Cortex of kidney (tissue), 1 donor: ENCODE measurements at places on chromosomes 12 and 14.

GRCh38 chr12:65659681-65660080, 164.6 kb upstream of the HMGA2 start:
- no peak for DNase-seq

DNA sequence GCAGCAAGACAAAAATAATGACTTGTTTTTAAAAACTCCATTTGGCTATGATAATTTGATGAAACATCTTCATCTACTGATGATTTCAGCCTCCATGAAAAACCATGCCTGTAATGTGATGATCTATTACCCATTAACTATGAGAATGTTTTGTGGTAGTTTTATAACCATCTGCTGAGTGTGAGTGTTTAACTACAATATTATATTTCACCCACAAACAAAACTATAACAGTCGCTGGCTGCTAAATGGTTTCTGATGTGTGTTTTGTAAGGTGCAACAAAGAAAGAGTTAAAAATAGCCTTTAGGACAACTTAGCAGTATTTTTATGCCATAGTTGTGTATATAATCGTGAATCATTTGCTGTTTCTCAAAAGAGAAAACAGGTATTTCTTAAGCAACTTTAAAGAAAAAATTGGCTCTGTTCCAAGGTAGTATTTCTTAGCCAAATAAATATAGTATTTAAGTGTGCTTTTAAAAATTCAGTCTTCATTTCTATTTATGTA, 4.9 kb downstream of the PTHLH start:
- DNase-seq = no peak

- DNase-seq = no peak
These were observed 43.2 kb downstream of the MLXIP start for GRCh38 chr12:122121745-122122144.

DNA sequence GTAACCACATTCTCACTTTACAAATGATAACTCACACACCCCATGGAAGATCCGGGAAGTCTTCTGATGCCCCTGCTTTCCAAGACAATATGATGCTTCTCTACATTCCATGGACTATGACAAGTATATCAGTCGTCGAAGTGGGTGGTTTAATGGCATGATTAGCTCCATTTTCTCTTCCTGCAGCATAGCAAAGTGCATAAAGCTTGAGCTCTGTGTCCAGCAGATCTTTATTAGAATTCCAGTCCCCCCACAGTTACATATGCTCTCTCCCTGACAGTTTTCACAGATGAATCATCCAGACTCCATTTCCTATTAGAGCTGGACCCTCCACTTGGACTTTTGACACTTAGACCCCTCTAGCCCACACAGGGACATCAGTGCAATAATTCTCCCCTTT, 174.9 kb downstream of the BCAT1 start:
- DNase-seq = no peak

GRCh38 chr14:69464829-69465228, 19.7 kb upstream of the PLEKHD1 start:
- DNase-seq = no peak

- no peak for DNase-seq
These were observed 81.7 kb downstream of the PRKAB1 start for GRCh38 chr12:119749666-119750065.

GRCh38 chr12:49015196-49015595, 3.4 kb downstream of the PRKAG1 start:
- no peak for DNase-seq

DNA sequence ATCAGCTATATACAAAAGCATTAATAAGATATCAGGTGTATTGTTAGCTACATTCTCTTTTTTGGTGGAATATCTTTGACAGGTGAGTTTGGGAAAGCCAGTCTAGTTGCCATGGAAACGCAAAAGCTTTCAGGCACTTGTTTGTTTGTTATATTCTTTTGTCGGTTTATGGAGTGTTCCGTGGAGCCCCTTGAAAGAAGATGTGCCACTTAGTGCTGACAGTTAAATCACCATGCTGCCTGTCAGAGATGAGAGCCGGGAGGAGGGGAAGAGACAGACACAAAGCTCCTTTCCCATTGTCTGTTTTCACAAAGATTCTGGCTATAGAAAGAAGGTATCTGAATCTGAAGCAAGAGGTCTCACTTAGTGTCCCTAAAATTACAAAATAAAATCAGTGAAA, 170.8 kb downstream of the SNAPC1 start:
- DNase-seq = no peak

- no peak for DNase-seq
These were observed 302.8 kb downstream of the FSCB start for GRCh38 chr14:44204061-44204835.

DNA sequence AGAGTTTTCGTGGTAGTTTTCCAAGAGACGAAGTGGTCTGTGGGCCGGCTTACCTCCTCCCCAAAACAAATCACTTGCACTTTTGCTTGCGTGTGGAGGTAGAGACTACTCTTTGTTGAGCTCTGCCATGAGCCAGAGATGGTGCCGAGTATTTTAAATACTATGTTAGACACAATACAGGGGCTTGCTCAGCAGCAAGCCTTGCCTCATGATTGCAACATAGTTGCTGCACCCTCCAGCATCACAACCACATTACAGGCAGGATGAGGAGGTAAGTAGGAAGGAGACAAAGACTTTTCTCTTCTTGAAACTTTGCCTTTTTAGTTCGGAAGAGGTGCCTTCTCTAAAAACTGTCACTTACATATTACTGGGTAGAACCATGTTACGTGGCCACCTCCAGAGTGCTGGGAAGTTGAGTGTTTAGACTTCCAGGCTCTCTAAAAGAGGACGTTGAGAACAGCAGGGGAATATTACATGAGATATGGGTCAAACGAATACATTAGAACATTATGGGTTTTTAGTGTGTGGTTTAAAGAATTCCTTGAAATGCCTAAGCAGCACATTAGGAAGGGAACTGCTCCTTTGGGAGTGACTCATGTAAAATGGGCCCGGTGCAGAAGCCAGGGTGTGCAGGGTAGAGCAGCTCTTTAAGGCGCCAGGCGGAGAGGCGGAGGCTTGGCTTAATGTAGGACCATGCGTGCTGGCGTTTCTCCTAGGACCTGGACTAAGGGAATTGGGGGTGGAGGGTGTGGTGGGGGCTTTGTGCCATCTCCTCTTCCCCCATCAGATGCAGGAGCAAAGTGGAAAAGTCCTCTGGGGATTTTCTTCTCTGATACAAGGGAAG, 110.6 kb upstream of the PRMT8 start:
- DNase-seq = no peak

DNA sequence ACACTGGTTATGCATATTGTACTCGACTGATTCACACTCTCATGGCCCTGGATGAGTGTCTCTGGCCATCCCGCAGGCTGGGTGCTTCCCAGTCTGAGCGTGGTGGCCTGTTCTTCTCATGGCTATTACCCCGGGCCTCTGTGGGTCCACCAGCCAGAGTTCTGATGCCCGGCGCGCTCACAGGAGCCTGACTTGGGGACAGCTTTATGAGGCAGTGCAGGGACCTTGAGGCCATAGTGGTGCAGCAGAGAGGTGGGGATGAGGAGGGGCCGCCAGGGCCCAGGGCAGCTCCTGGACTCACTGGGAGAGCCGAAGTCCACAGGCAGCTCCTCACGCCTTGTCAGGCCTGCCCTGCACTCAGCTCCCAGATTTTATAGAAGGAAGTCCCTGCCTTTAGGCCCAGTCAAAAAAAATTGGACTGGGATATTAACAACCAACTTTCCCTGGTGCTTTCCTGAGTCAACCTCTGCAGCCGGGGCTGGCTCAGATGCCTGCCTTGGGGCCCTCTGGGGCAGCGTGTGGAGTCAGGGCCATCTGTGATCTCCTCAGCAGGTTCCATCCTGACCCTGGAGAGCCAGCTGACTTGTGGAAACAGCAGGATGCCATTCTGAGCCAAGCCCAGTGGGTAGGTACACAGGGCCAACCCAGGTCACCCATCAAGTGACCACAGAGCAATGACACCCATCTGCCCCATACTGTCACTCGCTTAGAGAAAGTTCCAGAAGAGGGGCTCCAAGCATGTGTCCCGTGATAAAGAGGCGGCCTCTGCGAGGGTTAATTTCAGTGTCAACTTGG, 89.4 kb upstream of the DIO3 start:
- no peak for DNase-seq

DNA sequence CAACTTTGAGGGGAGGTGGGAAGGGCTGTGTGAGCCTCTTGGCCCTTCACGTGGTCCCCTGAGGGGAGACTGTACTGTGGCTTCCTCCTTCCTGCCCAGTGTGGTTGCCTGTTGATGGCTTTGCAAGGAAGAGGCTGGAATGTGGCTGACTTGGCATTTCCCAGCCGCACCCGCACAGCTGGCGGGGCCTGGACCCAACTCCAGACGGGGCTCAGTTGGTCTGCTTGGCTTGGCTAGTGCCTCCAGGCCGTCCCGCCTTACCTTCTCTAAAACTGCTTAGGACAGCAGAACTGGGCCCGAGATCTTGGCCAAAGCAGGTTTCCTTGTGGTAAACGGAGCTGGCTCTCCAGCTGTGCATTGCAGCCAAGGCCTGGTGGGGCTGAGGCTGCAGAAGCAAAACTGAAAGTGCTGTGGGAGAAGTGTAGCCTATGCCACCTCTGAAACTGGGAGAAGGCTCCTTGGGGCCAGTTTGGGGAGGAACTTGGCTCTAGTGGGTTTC, 139.5 kb downstream of the SMOC1 start:
- no peak for DNase-seq

- DNase-seq = no peak
These were observed 7.3 kb downstream of the JAG2 start for GRCh38 chr14:105161309-105161708.

GRCh38 chr12:53816360-53817020, 64.7 kb upstream of the CISTR start:
- DNase-seq = no peak

GRCh38 chr14:61050417-61050816, 69.4 kb downstream of the SLC38A6 start:
- DNase-seq = no peak

DNA sequence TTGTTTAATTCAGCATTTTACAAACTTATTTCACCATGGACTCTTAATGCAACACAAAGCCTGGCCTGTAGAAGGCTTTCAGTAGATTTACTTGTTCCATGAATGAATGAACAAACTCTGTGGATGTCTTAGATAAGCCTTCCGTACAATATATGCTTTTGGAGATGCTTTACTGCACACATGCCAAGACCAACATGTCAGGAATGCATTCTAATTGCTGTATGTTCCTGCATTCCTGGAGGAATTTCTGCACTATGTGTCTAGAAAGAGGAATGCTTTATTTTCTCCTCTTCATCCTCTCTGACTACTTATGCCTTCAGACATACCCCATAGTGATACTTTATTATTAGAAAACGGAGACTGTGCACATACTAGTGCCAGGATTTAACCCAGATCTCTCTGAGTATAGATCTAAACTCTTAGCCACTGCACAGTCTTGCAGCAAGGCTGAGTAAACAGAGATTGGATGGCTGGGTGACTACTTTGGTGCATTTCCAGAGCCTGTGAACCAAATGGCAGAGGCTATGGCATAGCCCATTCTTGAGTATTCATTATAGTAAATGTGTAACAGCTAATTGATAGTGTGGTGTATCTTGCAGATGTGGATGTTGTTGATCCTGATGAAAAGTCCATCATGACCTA, 108.2 kb downstream of the SYNE2 start:
- DNase-seq = no peak

GRCh38 chr12:124694250-124694649, 126.8 kb upstream of the NCOR2 start:
- DNase-seq = no peak

DNA sequence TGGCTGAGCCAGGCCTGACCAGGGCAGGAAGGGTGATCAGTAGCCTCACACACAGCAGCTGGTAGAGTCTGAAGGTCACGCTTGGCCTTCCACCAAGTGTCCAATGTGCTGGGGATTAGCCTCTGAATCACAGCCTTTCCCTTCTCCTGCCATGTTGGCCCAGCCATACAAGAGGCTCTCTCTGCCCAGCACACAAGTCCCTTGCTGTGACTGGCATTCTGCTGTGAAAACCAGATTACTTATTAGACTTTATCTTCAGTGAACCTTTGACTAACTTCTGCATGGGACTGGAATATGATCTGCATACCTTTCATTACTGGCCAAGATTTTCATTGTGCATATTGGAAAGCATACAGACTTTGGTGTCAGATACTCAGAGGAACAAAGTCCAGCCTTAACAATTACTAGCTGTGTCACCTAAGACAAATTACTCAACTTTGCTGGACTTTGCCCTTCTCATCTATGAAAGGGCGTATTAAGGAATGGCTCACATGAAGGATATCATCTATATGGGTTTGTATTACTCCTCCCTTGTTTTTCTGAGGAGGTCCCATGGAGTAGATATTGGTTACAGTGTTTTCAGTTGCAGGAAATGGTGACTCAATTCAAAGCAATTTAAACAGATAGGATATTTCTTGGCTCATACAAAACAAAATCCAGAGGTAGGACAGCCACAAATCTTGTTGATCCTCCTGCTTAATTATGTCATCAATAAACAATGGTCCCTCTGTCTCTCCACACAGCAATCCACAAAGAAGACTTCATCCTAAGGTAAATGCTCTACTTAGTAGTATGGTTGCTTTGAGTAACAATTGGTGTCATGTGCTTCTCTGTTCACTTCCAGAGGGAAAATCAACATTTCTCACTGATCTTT, 99.6 kb downstream of the DYRK2 start:
- DNase-seq = no peak

GRCh38 chr12:19191089-19191488, 61.6 kb downstream of the PLEKHA5 start:
- DNase-seq = no peak

GRCh38 chr12:57160040-57160439, 12.6 kb upstream of the LRP1-AS start:
- DNase-seq = no peak

GRCh38 chr14:69741055-69741454, 25.9 kb upstream of the SRSF5 start:
- no peak for DNase-seq
